ENCODE measurements at places on chromosomes 3 and 15. TPM values are rescaled to one million over a fixed set of nuclear protein-coding genes. Genes with fewer than 3 reads are reported as not detected.
A peak's percentile ranks its signal among the peaks of the same experiment; 100 is the strongest.

GRCh38 chr3:141287326-141287725, 55.7 kb downstream of the PXYLP1 start:
- H3K4me1 ChIP-seq, result peaks cover 13% of the 10 kb centered on the region
- H3K4me3 ChIP-seq, result no peak overlapping the region
- DNase-seq, result no peak
- peaks cover 21% of the 10 kb centered on the region for H3K36me3 ChIP-seq

DNA sequence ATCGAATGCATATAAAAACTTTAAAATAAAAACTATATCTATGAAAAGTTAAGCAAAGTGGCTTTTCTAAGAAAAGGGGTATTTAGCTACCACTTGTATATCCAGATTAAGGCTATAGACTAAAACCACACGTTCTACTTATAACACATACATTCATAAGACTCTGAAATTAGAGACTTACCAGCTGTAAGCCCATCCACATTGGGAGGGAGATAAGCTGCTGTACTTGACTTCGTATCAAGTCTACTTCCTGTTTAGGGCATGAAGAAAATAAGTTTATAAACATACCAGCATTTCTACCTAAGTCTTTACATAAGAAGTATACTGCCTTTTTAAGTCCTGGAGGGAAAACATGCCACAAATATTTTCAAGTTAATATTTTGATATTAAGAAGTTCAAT, 27.7 kb downstream of the AQR start:
- H3K4me1 ChIP-seq, result no peaks in the 10 kb centered on the region
- no peak for DNase-seq
- H3K36me3 ChIP-seq, result peaks cover 25% of the 10 kb centered on the region
- H3K4me3 ChIP-seq, result no peak overlapping the region
- H3K27ac ChIP-seq, result no peak overlapping the region

DNA sequence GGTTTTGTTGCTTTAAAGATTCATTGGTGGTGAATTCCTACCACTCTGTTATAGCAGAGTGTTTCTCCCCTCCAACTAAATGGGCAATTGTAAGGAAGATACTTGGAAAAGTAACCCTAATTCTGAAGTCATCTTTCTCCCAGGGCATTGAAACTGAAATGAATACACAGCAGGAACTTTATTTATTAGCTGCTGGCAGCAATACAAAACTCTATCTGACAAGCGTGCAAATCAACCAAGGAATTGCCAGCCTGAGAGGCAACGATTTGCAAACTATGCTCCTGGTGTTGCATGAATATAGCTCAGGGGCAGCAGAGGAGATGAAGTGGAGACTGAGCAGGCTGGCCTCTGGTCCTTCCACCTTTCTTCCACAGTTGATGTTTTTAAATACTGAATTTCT, 48.9 kb downstream of the CD200R1 start:
- no peaks in the 10 kb centered on the region for H3K36me3 ChIP-seq
- H3K27me3 ChIP-seq, result no peaks in the 10 kb centered on the region
- no peaks in the 10 kb centered on the region for H3K4me1 ChIP-seq
- H3K4me3 ChIP-seq, result no peak overlapping the region
- H3K27ac ChIP-seq, result no peak overlapping the region
- DNase-seq, result no peak

GRCh38 chr15:34018021-34018645, 20.9 kb downstream of the AVEN start:
- no peak for DNase-seq
- H3K4me1 ChIP-seq, result no peaks in the 10 kb centered on the region
- H3K4me3 ChIP-seq, result no peak overlapping the region
- no peaks in the 10 kb centered on the region for H3K36me3 ChIP-seq
- H3K27me3 ChIP-seq, result no peaks in the 10 kb centered on the region

GRCh38 chr15:37940876-37941275, 6.4 kb downstream of the TMCO5A start:
- no peak overlapping the region for H3K4me3 ChIP-seq
- no peaks in the 10 kb centered on the region for H3K4me1 ChIP-seq
- H3K27ac ChIP-seq, result no peak overlapping the region
- H3K36me3 ChIP-seq, result no peaks in the 10 kb centered on the region
- no peaks in the 10 kb centered on the region for H3K27me3 ChIP-seq

DNA sequence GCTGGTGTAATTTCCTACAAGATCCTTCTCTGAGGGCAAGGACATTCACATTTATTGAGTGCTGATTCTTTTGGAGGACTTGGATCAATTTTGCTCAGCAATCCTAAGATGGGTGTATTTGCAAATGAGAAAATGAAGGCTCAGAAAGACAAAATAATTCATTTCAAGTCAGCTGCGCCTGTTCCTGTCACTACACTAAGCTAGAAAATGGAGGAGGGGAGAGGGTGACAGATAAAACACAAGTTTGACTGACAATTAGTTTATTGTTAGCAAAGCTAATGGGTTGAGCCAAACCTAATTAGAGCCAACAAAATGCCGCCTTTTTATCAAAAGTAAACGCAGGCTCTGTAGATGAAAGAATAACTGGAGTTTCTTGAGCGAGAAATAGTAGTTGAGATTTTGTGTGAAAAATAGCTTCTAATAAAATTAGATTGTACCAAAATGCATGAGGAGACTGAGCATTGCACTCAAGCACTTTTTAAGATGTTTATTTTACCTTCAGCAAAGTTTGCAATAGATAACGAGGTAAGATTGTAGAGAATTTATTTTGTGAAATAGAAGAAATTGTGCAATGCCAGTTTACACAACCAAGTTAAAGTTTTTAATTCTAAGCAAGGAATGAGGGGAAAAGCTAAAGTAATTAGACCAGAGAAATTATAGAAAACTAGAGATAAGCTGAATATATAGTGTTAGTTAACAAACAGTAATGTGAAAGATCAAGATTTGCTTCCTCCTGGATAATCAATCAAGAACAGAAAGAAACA, 39.6 kb upstream of the SECISBP2L start:
- no peak overlapping the region for H3K4me3 ChIP-seq
- no peak overlapping the region for H3K27ac ChIP-seq

DNA sequence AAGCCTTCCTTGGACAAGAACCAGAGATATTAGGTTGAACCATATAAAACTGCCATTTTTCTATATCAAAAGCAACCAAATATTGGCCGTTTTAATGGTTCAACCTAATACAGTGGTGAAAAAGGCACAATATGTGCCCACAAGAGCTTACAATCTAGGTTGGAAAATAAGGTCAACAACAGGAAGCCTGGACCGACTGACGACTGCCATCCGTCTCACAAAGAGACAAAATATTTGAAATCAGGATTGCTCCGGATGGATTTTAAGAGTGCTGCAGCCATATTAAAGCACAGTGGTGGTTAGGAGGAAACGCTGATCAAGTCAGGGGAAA, 1.4 kb downstream of the AHSG start:
- H3K4me1 ChIP-seq, result peaks cover 7% of the 10 kb centered on the region
- H3K27ac ChIP-seq, result no peak overlapping the region
- H3K4me3 ChIP-seq, result no peak overlapping the region
- H3K27me3 ChIP-seq, result peaks cover 33% of the 10 kb centered on the region
- H3K36me3 ChIP-seq, result no peaks in the 10 kb centered on the region
- DNase-seq, result no peak

DNA sequence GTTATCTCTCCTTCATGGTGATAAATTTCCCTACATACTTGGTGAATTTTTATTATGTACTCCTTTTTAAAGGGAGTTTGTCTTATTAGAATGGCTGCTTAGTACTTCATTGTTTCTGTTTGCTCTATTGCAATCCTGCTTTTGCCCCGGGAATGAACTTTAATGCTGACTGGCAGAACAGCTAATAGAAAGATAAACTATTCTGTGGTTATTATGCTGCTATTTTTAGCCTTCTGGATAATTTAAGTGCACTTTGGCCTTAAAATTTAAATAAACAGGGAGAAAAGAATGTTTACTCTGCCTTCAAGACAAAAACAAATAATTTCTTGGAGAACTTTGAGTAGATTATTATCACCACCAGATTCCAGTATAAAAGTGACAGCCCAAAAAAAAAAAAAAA, 413.8 kb upstream of the CCDC54 start:
- H3K36me3 ChIP-seq, result no peaks in the 10 kb centered on the region
- DNase-seq, result peak; percentile 25
- no peaks in the 10 kb centered on the region for H3K27me3 ChIP-seq
- H3K4me3 ChIP-seq, result no peak overlapping the region
- no peak overlapping the region for H3K27ac ChIP-seq

GRCh38 chr3:7734456-7734855, 767.2 kb upstream of the LMCD1 start:
- no peak overlapping the region for H3K27ac ChIP-seq
- no peaks in the 10 kb centered on the region for H3K4me1 ChIP-seq
- H3K36me3 ChIP-seq, result no peaks in the 10 kb centered on the region
- DNase-seq, result no peak
- no peak overlapping the region for H3K4me3 ChIP-seq
- H3K27me3 ChIP-seq, result no peaks in the 10 kb centered on the region

DNA sequence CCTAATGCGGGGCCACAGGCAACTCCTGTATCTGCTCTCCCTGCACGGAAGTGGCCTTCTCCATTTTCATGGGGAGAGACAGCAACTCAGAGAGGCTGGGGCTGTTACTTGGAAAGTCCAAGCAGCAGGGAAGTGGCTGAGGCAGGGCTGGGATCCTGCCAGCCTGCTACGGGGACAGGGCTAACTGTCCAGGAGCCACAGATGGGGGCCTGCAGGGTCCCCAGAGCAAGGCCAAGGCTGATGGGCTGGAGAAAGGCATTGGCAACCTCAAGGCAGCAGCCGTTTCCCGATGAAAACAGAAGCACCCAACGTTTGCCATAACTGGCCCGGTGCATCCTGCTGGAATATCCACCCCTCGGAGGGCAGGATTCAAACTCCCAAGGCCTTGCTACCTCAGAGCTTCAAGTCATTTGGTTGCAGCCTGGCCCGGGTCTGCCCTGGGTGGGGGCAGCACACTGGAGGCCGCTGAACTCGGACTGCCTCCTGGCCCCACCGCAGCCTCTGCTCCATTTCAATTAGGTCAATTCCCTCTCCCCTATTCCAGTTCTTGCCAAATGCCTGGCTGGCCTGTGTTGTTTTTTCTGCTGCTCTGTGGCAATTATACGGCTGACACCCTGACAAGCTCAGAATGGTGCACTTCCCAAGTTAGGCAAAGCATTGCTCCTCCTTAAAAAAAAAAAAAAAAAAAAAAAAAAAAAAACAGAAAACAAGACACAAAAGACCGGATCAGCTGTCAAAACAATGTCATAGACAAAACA, 143.5 kb downstream of the NUP210 start:
- peaks cover 40% of the 10 kb centered on the region for H3K27me3 ChIP-seq
- peak; percentile 65 for DNase-seq
- no peak overlapping the region for H3K4me3 ChIP-seq
- peak overlapping the region; percentile 72 for H3K27ac ChIP-seq

- no peak overlapping the region for H3K27ac ChIP-seq
- H3K4me1 ChIP-seq, result peaks cover 45% of the 10 kb centered on the region
Measured at GRCh38 chr3:42996633-42997075, 17.5 kb downstream of the GASK1A start.

- no peak for DNase-seq
- no peaks in the 10 kb centered on the region for H3K36me3 ChIP-seq
- H3K4me3 ChIP-seq, result no peak overlapping the region
- H3K27me3 ChIP-seq, result no peaks in the 10 kb centered on the region
Measured at GRCh38 chr3:155948476-155948875, 78.0 kb downstream of the GMPS start.

DNA sequence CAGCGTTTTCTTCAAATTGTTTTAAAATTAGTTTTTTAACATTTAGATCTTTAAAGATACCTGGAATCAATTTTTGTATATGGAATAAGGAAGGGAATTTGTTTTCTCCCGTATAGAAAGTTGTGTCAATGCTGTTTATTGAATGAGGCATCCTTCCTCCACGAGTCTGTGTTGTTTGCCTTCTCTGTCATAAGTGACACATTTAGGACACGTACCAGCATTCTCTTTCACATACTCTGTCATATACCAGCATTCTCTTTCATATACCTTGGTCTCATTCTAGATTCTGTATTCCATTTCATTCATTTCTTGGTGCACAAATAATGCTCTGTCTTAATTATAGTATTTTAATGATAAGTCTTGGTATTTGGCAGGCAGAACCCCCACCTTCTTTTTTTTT, 10.3 kb downstream of the ATP11B start:
- no peaks in the 10 kb centered on the region for H3K36me3 ChIP-seq
- H3K4me1 ChIP-seq, result no peaks in the 10 kb centered on the region
- H3K27me3 ChIP-seq, result no peaks in the 10 kb centered on the region
- no peak for DNase-seq
- H3K4me3 ChIP-seq, result no peak overlapping the region
- H3K27ac ChIP-seq, result no peak overlapping the region

GRCh38 chr15:78061963-78062427, 15.5 kb downstream of the TBC1D2B start:
- H3K36me3 ChIP-seq, result no peaks in the 10 kb centered on the region
- peaks cover 59% of the 10 kb centered on the region for H3K4me1 ChIP-seq
- DNase-seq, result no peak

GRCh38 chr3:89434621-89435380, 327.4 kb downstream of the EPHA3 start:
- no peaks in the 10 kb centered on the region for H3K27me3 ChIP-seq
- no peak overlapping the region for H3K4me3 ChIP-seq
- H3K4me1 ChIP-seq, result no peaks in the 10 kb centered on the region

DNA sequence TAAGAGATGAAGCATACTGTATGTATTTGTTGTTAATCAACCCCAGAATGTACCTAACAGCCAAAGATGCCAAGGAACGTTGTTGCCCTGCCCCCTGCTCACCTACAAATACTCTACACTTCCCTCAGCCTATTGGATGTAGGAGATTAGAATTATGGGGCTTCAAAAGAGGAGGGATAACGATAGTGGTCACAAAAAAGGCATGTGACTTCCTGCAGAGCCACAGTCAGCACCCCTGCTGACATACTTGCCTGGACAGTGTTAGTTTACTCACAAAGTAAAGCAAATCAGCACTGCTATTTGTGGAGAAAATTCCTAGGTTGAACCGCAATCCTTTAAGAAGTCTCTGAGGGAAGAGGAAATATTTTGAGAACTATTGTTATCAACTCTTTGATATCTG, 37.9 kb downstream of the PARP15 start:
- no peaks in the 10 kb centered on the region for H3K4me1 ChIP-seq
- H3K27me3 ChIP-seq, result peaks cover 2% of the 10 kb centered on the region
- no peak overlapping the region for H3K4me3 ChIP-seq
- H3K27ac ChIP-seq, result no peak overlapping the region
- DNase-seq, result no peak

DNA sequence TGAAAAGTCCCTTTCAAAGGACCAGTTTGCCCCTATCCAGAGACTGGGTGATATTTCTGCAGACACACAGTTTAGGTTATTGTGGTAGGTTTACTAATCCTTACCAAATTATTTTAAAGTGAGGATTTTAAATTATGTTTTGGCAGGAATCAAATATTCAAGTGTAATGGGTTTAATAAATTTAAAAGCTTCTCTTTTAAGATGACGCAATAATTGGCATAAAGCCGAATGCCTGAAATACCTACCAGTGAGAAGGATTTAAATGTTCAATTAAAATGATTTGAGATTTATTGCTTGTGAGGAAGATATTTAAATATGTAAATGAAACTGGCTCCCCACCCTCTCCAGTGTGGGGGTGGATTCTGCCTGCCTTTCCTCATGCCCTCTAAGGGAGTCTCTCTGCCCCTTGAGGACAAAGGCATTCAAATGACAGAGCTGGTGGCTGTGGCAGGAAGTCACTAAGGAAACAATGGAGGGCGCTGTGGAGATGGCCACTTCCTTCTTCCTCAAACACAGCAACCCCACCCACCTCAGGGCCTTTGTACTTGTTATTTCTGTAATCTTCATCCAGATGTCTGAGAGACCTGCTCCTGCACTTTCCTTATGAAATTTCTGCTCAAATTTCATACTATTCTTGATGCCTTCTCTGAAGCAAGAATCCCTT, 131.7 kb downstream of the TNIK start:
- H3K4me1 ChIP-seq, result peaks cover 8% of the 10 kb centered on the region
- H3K27ac ChIP-seq, result no peak overlapping the region
- no peak overlapping the region for H3K4me3 ChIP-seq

The CLDN1 gene
- 2.1 TPM for total RNA-seq

The ADAMTS7 gene
- 4.9 TPM for total RNA-seq

The GOLGA6D gene
- 0.09 TPM for total RNA-seq

The CCDC39 gene
- total RNA-seq, result not detected

All from muscle of leg (tissue), 16 donors.